ENCODE measurements at places on chromosomes 13 and 19.

- DNase-seq: no peak
These were observed 107.3 kb upstream of the AKAP11 start for GRCh38 chr13:42164557-42165125.

DNA sequence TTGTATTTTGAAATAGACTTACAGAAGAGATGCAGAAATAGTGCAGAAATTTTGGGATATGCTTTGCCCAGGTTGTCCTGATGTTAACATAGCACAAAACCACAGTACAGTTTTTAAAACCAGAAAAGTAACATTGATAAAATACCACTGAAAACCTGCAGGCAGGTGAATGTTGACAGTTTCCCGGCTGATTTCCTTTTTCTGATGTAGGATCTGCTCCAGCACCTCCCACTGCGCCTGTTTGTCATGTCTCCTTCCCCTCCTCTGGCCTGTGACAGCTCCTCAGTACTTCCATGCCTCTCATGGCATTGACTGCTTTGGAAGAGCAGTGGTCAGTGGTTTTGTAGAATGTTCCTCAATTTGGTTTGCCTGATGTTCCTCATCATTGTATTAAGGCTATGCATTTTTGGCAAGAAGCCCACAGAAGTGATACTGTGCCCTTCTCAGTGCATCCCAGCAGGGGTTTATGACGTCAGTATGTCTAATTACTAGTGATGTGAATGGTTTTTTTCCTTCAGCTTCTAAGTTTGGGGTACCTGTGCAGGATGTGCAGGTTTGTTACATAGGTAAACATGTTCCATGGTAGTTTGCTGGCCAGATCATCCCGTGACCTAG lies 31.0 kb downstream of the TDRD12 start:
- peak; percentile 47 for DNase-seq

GRCh38 chr13:61128850-61129645 lies 286.6 kb downstream of the PCDH20 start:
- no peak for DNase-seq

GRCh38 chr13:65339241-65339640 lies 1890.9 kb downstream of the PCDH9 start:
- no peak for DNase-seq

DNA sequence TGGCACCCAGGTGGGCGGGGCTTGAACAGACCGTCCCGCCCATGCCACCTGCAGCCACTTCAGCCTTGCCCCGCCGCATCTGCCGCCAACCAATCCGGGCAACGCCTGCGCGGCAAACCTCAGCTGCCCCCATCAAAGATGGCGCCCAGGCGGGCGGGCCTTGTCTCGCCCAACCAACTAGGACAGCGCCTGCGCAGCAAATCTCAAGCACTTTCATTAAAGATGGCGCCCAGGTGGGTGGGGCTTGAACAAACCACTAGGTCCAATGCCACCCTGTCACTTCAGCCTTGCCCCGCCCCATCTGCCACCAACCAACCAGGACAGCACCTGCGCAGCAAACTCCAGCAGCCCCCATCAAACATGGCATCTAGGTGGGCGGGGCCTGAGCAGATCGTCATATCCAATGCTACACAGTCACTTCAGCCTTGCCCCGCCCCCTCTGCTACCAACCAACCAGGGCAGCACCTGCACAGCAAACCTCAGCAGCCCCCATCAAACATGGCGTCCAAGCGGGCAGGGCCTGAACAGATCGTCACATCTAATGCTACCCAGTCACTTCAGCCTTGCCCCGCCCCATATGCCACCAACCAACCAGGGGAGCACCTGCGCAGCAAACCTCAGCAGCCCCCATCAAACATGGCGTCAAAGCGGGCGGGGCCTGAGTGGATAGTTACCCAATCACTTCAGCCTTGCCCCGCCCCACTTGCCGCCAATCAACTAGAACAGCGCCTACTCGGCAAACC lies 1.4 kb downstream of the PEG3 start:
- DNase-seq: peak; percentile 92

- no peak for DNase-seq
These were observed 1930.2 kb upstream of the PCDH20 start for GRCh38 chr13:63345835-63346234.

DNA sequence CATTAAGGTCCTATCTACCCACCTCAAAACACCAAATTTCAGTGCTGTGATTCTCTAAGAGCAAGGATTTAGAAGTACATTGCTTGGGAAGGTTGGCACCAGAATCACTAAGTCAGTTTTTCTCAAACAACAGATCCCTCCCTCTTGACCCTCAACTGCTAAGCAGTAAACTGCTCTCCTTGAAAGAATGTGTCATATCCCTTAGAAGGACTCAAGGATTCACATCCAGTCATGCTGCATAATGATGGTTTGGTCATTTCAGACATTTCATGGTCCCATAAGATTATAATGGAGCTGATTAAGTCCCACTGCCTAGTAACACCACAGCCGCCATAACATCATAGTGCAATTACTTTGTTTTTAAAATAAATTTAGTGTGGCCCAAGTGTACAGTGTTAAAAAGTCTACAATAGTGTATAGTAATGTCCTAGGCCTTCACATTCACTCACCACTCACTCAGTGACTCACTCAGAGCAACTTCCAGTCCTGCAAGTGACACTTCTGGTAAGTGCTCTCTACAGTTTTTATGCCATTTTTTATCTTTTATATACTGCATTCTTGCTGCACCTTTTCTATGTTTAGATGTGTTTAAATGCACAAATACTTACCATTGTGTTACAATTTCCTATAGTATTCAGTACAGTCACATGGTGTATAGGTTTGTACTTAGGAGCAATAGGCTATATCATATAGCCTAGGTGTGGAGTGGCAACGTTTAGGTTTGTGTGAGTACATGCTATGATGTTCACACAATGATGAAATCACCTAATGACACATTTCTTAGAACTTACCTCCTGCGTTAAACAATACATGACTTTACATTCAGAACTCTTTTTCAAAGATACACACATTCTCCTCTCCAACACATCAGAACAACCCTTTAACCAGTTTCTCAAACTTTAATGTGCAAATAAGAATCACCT lies 15.7 kb upstream of the CCDC169 start:
- no peak for DNase-seq

DNA sequence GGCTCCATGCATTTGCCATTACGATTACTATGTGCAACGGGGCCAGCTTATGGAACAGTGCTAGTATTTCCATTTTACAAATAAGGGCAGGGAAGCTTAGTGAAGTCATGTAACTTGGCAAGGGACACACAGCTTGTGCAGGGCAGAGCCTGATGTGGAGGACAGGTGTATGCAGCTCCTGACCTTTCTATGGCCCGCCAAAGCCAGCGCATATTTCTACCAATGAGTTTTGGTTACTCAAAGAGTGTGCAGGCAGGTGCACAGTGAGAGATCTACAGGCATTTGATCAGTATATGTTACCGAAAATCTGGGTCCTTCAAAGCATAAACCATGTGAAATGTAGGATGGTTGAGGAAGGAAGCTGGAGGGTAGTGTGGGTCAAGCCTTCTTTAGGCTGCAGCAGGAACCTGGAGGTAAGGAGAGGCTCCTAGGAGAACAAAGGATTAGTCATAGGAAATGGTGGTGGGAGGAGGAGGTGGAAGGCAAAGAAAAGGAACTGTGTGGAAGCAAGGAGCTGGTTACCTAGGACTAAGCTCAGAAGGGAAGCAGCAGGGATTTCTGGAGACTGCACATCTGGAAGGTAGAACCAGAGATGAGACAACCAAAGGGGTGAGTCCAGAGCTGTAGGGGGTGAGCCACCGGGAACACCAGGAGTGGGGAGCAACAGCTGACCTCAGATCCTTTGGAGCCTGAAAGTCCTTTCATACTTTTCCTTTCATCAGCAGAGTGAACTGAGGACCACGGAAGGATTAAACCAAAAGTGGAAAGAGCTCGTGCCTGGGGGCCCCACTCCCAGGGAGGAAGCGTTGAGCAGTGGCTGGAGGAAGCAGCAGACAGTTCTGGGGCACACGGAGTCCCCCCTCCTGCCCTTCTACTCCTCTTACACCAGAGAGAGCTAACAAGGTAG lies 4.2 kb upstream of the PDX1 start:
- DNase-seq: no peak

DNA sequence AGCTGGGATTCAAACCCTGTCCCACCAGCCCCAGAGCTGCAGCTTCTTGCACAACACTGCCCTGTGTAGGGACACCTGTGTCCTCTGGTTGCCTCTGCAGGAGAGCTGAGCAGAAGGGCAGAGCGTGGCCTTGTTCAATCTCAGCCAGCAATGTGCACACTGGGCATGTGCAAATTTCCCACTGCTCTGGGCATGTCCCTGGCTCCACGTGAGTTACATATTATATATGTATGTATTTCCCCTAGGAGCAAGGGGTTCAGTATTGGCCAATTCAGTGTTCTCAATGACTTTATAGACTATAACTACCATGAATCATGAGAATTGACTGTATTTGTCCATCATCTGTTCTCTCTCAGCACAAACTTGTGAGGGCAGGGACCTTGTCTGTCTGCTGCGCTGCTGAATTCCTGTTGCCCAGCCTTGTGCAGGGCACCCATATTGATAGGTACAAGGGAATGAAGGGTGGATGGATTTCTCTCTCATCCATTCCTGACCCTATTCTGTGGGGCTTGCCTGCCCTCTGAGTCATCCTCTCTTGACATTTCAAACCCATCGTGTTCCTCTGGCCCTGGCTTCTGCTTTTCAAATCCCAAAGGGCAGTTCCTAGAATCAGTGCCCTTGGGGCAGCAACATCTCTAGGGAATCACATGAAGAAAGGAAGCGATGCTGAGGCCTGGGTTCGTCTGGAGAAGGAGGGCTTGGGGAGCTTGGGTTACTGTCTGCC lies 69.7 kb downstream of the ERICH6B start:
- peak; percentile 64 for DNase-seq

DNA sequence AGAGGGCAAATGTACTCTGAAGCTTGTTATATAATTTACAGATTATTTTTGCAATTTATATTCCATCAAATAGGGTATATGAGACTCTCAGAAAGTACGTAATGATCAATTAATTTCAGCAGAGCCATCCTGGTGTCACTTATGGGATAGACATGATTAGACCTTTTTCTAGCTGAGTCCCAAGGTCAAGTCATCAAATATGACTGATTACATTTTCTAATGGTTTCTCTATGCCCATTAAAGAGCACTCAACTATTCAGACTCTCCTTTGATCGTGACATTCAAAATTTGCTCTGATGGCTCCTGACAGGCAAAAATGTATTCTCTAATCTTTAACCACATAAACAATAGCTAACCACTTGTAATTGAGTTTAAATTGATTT lies 469.2 kb downstream of the COG6 start:
- DNase-seq: no peak

DNA sequence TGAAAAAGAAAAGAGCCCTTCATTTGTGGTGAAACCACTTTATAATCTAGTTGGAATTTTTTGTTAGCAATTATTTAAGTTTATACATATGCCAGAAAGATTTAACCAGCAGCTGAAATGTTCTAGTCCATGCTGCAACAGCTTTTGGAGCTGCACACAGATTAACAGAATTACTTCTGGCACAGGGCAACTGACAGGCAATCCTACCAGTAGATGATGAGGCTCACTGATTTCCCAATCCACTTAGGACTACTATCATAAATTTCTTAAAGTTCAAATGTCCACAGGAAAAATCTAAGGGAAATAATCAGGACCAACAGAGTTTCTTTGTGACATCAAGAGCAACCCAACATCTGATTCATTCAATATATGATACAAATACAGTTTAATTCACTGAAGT lies 78.8 kb downstream of the CRYL1 start:
- DNase-seq: no peak

GRCh38 chr13:44259045-44260027 lies 114.3 kb upstream of the SERP2 start:
- peak; percentile 97 for DNase-seq

GRCh38 chr13:96090240-96091101 lies 564 bp downstream of the HS6ST3 start:
- no peak for DNase-seq

GRCh38 chr19:4225885-4226284 lies 3.4 kb upstream of the EBI3 start:
- DNase-seq: peak; percentile 64

GRCh38 chr19:37977992-37978391 lies 71.0 kb downstream of the SIPA1L3 start:
- no peak for DNase-seq

DNA sequence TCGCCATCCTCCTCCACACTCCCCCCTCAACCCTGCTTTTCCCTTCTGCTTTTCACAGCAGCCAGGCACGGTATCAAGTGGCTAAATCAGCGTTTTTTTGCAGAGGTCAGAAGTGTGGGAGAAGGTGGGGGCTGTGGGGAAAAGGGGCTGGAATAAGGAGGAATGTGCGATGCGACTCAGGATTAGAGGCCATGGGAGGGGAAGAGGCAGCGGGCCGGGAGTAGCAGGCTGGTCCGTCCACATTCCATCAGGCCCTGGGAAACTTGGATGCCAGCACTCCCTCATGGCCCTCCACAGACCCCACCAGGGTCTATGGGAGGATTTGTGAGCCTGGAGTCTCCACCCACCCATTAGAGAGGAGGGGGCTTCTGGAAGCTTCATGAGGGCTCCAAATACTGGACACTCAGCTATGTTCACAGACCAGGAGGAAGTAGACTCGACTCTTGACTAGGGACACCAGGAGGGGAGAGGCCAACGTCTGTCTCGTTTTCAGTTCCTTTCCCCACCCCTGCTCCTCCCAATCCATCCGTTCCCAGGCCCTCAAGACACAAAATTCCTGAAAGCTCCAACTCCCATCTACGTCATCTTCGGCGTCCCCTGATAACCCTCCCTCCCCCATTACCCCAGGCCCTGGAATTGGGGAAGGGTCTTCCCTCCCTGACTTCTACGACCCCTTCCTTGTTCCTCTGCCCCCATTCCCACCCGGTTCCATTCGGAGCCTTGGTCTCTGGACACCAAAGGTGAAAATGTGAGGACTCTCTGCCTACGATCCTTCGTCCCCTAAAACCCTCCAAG lies 3.3 kb upstream of the KCNC3 start:
- DNase-seq: peak; percentile 52

- DNase-seq: no peak
These were observed 6.6 kb upstream of the C1QTNF9B start for GRCh38 chr13:23903906-23904280.

DNA sequence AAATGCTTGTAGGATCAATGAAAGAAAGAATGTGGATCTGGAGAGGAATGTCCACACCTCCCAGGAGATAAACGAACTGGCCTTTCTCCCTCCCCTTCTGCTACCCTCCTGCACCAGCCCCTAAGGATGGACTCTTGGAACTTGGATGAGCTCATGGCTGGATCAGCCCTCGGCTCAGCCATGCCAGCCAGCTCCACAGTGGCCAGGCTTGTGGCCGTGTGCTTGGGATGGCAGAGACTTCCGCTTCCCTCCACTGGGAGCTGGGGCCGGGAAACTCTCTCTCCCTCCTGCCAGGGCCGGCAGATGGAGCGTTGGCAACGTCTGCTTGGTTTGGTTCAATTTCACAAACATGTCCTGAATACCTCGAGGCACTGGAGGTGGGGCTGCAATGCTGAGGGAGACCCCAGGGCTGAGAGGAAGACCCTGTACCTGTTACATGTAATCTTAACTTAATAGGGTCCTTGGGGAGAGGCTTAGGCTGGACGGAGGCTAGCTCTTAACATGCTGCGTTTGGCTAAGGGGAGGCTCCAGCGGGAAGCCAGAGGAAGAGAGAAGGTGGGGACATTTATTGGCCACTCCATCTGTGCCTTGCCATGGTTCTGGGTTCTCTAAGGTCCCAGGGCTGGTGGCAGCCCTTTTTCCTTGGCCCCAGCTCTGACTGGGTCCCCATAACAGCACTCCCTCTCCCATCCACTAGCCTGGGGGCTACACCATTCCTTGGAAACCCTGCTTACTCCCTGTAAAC lies 152.5 kb downstream of the IER2 start:
- no peak for DNase-seq
